ENCODE measurements at places on chromosomes 3 and 15. TPM values are rescaled to one million over a fixed set of nuclear protein-coding genes. Genes with fewer than 3 reads are reported as not detected.

Gene GOLGA8N
- total RNA-seq, result 0.46 TPM

Gene ADGRG7
- total RNA-seq, result not detected

Gene FETUB
- total RNA-seq, result 0.36 TPM

Gene IL5RA
- not detected for total RNA-seq

DNA sequence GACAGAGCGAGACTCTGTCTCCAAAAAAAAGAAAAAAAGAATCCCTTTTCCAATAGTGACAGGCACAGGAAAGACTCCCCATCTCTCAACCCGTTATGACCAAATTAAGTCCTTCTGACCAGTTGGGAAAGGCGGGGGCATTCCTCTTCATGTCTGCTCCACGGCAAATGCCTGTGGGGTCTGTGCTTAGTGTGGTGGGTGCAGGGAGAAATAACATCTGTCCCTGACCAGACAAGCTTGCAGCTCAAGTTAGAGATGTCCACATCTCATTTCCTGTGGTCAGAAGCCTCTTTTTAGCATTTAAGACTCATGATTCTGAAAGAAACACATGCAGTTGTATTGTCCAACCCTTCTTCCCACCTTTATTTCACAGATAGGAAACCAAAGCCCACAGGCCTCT is 16.2 kb downstream of the PLA1A start:
- no peak for DNase-seq

DNA sequence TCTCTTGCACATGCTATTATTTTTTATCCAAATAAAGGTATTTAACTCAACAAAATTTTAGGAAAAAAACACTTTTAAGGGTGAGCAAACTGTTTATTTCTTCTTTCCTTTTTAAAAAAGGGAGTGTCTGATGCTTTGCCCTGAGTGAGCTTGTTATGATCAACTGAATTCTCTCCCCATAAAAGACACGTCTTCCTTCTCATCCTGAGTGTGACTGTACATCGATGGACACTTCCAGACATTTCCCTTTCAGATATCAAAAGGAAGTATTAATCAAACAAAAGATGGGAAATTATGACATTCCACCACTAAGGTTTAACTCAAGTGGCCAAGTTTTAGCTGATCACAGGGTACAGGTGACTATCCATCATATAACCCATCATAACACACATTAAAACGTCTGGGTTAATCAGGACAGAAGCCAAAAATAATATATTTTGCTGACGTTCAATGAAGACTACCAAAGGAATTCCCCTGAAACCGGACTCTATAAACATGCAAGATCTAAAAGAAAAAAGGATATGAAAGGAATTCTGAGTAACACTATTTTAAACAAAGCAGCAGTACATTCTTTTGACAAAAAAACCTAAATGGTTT is 354.8 kb downstream of the MECOM start:
- no peak for DNase-seq

DNA sequence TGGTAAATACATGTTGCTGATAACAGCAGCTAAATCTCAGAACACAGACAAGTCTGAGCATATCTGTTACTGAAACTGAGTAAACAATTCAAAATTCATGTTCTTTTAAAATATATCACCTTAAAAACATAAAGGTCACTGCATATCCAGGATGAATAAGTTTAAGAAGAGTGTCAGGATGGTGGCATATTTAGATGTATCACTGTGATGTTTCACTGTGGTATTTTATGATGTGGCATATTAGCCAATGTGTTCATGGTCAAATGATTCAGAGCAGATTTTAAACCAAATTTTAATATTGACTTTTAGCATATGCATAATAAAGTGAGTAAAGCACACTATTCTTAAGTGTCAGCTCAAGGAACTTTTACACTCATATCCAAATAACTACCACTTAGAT is 346.4 kb upstream of the DPPA4 start:
- DNase-seq, result no peak

- DNase-seq, result no peak
Observed at GRCh38 chr3:40178012-40178594, 131.4 kb upstream of the EIF1B start.

GRCh38 chr15:64412216-64412615 is 24.6 kb downstream of the TRIP4 start:
- no peak for DNase-seq
